Fibroblast of upper back skin (primary cell): ENCODE measurements at places on chromosomes 4 and X.

GRCh38 chr4:115986573-115986972, 873.2 kb upstream of the NDST4 start:
- no peak for DNase-seq

DNA sequence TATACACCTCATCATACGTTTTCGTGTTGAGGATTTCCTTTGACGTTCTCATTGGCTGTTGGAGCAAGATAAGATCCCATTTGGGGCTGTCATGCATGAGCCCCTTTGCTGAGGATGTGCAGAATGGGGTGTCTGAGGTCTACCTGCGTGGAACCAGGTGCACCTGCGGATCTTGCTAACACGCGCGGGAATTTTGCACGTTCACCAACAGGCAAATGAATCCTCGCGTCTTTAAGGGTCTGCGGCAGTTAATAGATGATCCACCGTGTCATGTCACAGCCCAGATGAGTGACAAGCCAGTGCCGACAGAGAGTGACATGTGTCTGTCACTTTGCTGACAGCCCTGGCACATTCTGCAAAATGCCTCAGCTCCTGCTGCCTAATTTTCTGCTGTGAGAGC, 56.3 kb upstream of the SHOX start:
- no peak for DNase-seq

DNA sequence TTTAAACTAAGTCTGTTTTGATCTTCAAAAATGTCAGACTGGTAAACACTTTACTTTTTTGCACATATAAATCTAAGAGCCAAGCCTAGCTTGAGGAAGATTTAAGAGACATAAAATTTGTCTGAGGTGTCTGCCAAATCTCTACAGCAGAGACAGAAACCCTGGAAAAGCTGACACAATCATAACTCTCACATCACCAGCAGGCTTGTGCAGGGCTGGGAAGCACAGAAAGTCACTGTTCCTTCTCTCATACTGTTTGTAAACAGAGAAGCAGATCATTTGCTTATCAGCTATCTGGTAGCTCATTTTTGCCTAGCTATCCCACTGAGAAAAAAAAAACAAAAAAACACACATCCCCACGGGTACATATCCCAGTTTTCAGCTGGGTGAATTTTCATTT, 7.0 kb downstream of the ENOX2 start:
- DNase-seq = no peak

- no peak for DNase-seq
Measured at GRCh38 chr4:156969101-156969500, 2.5 kb downstream of the PDGFC start.

DNA sequence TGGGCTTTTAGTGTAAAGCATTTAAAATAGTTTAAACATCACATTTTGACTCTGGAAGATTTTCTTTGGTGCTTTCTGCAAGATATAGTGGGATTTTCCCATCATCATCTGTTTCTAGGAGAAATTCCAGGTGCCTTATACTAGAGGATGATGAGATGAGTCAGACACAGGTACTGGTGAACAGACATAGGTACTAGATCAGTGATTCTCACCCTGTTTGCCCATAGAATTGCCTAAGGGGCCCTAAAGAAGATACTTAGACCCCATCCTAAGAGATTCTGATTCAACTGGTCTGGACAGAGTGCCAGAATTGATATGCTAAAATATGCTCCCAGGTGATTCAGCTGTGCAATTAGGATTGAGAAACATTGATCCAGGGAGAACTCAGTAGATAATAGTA, 9.7 kb downstream of the TSPAN7 start:
- no peak for DNase-seq

DNA sequence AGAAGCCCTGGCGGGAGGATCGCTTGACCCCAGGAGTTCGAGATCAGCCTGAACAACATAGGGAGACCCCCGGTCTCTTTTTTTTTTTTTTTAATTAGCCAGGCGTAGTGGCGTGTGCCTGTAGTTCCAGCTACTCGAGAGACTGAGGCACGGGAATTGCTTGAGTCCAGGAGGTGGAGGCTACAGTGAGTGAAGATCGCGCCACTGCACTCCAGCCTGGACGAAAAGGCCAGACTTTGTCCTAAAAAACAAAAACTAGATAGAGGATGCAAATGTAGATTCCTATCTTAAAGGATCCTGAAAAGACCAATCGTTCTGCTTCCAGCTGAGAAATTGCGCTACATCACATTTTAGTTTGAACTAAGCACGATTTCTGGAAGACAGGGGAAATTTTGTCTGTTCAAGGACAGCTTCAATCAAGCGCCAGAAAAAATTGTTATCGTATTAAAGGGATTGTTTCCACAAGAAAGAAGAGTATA, 627 bp upstream of the HSD17B11 start:
- DNase-seq = no peak

- DNase-seq = peak; percentile 9
Measured at GRCh38 chr4:13413729-13414437, 70.3 kb downstream of the RAB28 start.
